ENCODE measurements at places on chromosomes 1 and 21.

- DNase-seq = peak; percentile 88
Measured at GRCh38 chr1:112395821-112396652, at the start of gene CTTNBP2NL. CTTNBP2NL (plus strand) TSS chr1:112396214; CDS start chr1:112416166, 19,952 bp downstream.

GRCh38 chr1:39105841-39106765 lies 80.0 kb downstream of the NDUFS5 start:
- no peak for DNase-seq

GRCh38 chr1:92065042-92065441 lies 10.2 kb downstream of the SETSIP start:
- no peak for DNase-seq

DNA sequence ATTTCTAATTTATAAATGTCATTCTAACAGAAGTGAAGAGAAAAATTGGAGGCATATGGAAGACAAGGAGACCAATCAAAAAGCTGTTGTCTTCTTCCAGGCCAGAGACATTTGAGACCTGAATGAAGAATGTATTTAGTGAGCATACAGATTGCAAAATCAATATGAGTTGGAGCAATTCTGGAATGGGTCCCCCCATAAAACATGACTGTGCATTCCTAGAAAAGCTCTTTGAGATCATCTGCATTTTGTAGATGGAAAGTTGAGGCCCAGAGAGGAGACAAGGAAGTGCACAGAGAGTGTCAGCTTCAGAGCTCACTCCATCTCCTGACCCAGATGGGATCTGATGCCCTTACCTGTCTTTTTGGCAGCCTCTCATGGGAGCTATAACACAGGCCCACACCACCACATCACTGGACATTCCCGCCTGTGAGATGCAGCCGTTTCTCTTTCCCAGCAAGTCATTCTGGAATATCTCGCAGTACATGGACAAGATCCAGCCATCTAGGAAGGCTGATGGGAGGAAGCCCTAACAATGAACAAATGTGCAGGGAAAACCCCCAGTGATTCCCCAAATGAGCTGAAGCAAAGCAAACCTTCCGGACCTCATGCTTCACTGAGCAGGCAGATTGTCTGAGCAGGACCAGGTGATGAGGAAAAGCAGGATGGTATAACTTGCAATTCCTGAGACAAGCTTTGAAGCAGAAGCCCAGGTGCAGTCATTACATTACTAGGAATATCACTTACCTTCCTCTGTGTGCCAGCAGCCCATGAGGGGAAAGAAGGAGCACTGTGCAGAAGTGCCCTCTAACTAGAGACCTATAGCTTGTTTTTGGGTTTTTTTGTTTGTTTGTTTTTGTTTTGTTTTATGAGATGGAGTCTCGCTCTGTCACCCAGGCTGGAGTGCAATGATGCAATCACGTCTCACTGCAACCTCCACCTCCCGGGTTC lies 445.6 kb downstream of the PLPP3 start:
- no peak for DNase-seq

GRCh38 chr1:226723657-226724532 lies 15.2 kb downstream of the ITPKB start:
- no peak for DNase-seq

DNA sequence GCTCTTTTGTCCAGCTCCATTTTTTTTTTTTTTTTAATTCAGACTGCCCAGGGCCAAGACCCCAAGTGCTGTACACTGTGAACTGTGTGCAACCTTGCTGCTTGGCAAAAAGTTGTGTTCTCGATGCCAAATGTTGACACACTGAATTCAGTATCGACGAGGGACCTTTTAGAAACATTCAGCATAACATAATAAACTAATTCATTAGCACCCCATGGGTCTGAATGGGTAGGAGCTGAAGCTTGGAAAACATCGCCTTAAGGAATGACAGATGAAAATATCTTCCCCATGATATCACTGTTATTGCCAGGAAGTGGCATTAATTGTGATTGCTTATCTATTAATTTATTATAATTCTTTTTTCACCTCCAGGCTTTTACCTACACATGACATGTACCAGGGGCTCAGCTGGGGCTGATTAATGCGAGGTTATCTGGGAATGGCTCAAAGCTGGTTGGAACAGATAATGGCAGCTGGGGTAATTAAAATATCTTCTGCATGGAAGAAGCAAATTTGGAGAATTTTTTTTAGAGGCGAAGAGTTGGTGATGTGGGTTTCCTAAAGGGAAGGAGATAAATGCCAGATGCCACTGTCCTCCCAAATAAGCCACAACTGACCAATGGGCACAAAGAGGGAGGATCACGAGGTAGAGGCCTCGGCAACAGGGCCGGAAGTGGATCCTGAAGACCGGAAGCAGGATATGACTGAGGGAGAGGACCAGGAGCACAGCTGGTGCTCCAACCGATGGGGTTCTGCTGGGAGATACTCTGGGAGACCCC lies 169.3 kb downstream of the GRIK3 start:
- DNase-seq = no peak

GRCh38 chr21:35014302-35015041 lies 34.6 kb downstream of the RUNX1 start:
- no peak for DNase-seq

GRCh38 chr1:91325456-91325855 lies 79.2 kb downstream of the HFM1 start:
- no peak for DNase-seq

- no peak for DNase-seq
Measured at GRCh38 chr21:42143111-42143510, 72.0 kb downstream of the UMODL1 start.

DNA sequence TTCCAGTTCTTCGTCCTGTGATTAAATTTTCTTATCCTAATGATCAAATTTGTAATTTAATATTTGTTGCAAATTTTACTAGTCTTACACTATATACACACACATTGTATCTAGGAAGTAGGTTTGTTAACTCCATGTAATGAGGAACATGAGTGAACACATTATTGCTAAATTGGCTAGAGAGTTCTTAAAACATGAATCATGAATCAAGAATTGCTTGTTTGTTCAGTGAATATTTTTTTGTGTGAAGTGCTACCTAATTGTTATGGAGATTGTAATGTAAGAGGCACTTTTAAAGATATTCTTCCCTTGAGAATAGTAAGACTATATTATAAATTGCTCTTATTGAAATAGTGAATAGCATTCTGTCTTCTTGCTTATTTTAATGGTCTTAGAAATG lies 4.6 kb downstream of the GPSM2 start:
- no peak for DNase-seq

DNA sequence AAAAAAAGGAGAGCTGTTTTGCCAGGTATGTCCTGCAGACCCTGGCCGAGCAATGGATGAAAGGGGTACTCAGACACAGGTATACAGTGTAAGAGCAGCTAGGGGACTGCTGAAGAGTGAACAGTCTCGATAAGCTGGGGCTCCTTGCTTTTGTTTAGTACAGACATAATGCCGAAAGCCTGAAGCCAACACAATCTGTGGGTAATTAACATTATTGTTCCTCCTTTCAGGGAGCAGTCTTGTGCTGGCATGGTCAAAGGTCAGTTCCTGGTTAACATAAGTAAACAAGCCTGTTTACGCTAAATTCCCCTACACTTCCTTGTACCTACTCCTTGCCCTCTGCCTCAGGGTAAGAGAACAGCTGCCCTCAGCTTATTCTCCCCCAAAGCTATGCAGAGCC lies 272.3 kb upstream of the ST6GALNAC5 start:
- DNase-seq = no peak

DNA sequence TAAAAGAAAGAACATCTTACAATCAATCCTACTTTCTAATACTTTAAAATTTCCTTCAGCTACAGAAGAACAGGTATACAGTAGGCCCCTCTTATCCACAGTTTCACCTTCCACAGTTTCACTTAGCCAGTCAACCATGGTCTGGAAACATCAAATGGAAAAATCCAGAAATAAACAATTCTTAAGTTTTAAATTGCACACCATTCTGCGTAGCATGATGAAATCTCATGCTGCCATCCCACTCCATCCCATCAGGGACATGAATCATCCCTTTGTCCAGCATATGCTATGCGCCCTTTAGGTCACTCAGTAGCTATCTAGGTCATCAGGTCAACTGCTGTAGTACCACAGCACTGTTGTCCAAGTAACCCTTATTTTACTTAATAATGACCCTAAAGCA lies 67.7 kb downstream of the HSF2BP start:
- DNase-seq = no peak
